CD4-positive, alpha-beta T cell treated with Interleukin-6 for 4 hours (primary cell): ENCODE measurements at places on chromosomes 2 and 18.

- DNase-seq, result no peak
Measured at GRCh38 chr2:20062615-20063545, 11.5 kb upstream of the LAPTM4A start.

DNA sequence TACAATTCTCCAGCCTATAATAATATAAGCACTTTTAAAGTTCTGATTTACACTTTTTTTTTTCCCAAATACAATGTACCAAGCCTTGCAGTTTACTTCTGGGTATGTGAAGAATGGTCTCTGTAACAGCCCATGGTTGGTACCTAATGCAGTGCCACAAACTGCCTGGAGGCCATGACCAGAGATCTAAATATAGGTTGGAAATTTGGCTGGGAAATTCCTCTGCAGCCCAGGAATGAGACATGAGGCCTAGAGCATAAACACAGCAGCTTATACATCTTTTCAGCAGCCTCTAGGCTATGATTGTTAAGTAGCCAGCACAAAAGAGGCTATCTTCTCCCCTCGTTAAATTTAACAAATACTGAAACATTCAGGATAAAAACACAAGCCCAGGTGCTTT is 432.0 kb upstream of the FAM98A start:
- DNase-seq, result no peak

DNA sequence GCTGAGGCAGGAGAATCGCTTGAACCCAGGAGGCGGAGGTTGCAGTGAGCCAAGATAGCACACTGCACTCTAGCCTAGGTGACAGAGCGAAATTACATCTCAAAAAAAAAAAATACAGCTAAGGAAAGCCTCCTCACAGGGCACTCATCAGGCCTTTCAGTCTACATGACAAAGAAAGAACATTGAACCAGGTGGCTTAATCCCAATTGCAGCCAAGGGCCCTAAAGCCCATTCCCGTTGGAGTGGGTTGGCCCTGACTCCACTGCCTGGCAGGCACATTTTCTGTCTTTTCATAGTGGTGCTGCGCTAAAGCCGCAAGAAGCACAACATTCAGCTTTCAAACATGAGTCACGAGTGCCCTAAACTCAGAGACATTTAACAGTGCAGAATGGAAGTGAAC is 372.5 kb downstream of the RNF144A start:
- no peak for DNase-seq

DNA sequence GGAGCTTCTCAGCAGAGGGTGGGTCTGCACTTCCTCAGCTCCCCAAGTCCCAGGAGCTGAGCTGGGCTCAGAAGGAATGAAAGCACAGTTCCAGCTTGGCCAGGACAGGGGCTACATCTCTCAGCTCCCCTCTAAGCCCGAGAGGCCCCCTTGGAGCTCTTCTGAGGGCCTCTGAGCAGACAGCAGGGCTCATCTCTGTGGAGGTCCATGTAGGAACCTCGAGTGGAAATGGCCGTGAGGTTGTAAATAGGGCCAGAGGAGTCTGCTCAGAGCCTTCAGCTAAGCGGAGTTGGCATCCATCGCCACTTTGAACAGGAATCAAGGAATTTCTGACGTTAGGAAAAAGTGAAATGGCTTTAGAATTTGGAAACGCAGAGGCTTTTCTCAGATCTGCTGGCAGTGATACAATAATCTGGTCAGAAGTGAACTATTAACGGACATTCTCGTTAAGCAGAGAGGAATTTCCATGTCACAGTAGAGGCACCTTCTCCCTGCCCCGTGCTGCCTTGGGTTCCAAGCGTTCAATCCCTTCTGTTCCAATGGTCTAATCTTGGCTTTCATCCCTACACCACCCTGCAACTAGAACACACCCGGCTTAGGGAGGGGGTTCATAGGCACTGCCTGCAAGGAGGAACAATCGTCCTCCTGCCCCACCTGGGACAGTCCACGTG is 213.9 kb downstream of the NDUFA10 start:
- DNase-seq, result no peak

DNA sequence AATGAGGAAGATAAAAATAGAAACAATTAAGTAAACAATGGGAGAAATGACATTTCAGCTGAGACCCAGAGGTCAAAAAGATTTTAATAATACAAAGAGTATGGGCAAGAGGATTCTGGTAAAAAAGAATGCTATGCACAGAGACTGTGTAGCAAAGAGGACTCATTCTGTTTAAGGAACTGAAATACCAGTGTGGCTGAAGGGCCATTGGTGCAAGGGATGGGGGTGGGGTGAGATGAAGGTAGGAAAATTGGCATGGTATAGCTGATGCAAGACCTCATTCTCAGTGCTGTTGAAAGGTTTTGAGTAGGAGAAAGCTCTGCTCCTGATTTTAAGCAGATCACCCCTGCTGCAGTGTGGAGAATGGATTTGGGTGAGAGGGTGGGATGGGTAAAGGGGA is 10.8 kb downstream of the GALNT1 start:
- DNase-seq, result no peak

DNA sequence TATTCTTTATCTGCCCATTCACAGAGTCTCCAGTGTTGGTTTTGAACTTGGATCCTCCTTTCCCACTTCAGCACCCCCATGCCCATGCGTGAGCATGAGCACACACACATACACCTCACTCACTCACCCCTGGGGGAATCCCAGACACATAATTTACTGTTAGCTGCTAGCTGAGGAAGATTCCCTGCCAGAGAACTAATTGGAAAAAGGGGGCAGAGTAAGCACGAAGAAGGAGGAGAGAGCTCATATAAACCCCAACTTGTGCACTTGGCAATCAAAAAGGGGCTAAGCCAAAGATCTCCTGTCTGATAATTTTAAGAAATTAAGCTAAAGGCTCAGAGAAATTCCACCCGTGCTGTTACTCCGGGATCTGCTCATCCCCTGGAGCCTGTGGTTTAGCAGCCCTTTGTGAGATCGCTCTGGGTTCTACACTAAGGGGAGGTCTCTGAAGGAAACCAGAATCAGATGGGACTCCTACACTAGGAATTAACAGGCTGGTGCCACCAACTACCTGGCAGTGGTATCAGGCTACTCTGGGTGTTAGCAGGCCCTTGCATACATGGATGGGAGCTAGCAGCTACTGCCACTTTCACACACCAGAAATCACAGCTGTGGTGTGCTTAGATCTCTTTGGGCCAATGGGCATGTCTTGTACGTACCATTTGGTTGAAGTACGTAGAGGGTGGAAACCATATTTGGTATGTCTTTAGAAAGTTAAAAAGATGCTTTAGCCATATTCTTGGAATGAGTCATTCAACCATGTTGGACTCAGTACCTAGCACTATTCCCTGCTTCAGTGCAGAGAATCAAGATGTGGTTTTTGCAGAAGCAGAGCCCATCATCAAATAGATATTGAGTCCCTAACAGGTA is 95.6 kb upstream of the SLC14A2 start:
- no peak for DNase-seq

- DNase-seq, result no peak
Measured at GRCh38 chr2:26583381-26583911, 57.7 kb downstream of the CIB4 start.

DNA sequence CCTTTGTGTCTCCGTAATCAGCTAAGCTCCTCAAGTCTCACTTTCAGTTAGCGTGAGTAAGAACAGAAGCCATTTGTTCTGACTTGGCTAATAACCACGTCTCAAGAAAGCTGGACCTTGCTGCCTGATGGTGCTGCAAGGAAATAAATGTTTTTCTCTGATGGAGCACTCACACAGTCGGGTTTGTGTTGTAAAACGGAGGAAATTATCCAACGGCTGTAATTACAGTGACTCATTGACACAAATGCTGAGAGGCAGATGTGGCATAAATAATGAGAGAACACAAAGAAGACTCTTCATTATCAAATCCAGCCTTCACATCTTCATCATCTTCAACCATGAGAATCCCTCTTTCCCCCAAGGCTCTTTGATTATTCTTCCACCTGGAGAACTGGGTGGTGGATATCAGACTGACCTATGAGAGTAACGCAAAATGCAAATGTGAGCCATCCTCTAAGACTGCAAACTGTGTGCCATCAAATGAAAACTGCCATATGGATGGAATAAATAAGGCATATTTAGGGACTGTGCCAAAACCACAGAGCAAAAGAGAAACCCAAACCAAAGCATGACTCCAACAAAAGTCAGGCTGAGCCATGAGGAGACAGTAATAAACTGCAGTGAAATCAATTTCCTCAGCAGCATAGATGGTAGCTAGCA is 252.6 kb downstream of the RND3 start:
- DNase-seq, result no peak

GRCh38 chr2:95298486-95299111 is 1.5 kb downstream of the KCNIP3 start:
- no peak for DNase-seq

GRCh38 chr2:241743620-241744019 is 9.2 kb downstream of the D2HGDH start:
- no peak for DNase-seq

DNA sequence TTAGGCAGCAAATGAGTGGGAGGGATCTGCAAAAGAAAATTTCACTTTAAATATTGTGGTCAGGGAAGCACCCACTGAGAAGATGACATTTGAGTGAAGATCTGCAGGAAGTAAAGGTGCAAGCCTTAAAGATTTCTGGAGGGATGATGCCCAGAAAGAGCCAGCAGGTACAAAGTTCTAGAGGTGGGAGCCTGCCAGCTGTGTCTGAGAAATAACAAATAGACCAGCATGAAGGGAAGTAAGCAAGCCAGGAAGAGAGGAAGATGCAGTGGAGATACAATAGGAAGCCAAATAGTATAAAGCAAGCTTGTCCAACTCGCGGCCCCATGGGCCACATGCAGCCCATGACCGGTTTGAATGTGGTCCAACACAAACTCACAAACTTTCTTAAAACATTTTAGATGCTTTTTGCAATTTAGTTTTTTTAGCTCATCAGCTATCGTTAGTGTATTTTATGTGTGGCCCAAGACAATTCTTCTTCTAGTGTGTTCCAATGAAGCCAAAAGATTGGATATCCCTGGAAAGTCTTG is 489.9 kb downstream of the DCC start:
- no peak for DNase-seq

- no peak for DNase-seq
Measured at GRCh38 chr2:24970483-24971285, 1.1 kb downstream of the DNAJC27 start.

- DNase-seq, result no peak
Measured at GRCh38 chr18:70455731-70456130, 166.9 kb downstream of the SOCS6 start.

DNA sequence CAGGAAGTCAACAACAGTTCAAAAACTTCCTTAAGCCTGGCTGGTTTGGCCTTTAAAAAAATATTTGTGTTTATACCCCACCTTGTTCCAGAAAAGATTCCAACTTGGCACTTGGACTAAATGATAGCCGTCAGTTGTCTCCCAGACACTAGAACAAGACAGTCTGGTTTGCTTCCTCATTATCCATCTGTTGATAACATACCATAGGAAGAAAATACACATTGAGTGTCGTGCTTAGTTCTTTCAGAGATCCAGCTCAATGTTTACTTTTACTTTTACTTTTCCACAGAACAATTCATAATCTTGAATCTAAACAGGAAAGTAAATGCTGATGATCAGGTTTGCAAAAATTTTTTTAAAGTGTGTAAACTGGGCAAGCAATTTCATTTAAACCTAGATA is 2.4 kb upstream of the VPS54 start:
- DNase-seq, result no peak
